CD4-positive, CD25-positive, alpha-beta regulatory T cell (primary cell): ENCODE measurements at places on chromosomes 16 and 17. TPM values are rescaled to one million over a fixed set of nuclear protein-coding genes. Genes with fewer than 3 reads are reported as not detected.

Gene C17orf107
- total RNA-seq: 45.6 TPM

Gene TTLL6
- not detected for total RNA-seq

Gene COPZ2
- total RNA-seq: 0.59 TPM

Gene FKBP10
- total RNA-seq: not detected

Gene NOD2
- total RNA-seq: 11.7 TPM

Gene TPSG1
- total RNA-seq: not detected

Gene MRM1
- total RNA-seq: 3.2 TPM

Gene CCL13
- not detected for total RNA-seq

- H3K4me3 ChIP-seq: no peak overlapping the region
- H3K36me3 ChIP-seq: peaks cover 51% of the 10 kb centered on the region
- no peak overlapping the region for H3K27ac ChIP-seq
- DNase-seq: no peak
- H3K27me3 ChIP-seq: no peaks in the 10 kb centered on the region
- no peaks in the 10 kb centered on the region for H3K4me1 ChIP-seq
Measured at GRCh38 chr16:87330646-87331045, 13.5 kb upstream of the C16orf95 start.

- no peak for DNase-seq
- H3K27me3 ChIP-seq: no peaks in the 10 kb centered on the region
- H3K4me3 ChIP-seq: no peak overlapping the region
- no peak overlapping the region for H3K27ac ChIP-seq
- no peaks in the 10 kb centered on the region for H3K4me1 ChIP-seq
Measured at GRCh38 chr16:15608398-15609285, 34.3 kb downstream of the MARF1 start.

DNA sequence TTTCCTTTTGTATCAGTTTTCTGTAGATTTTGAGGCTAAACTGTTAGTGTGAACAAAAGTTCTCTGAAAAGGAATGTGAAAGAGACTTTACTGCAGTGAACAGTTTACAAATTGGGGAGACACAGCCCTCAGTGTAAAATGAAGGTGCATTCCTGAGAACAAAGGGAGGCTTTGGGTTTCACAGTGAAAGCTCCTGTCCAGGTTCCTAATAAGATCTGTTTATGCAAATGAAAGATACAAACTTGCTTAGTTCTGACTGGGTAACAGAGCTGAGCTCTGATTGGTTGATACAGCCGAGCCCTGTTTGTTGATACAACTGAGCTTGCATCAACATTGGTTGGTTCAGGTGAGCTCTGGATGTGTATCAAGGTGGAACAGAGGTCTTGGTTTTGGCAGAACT, 8.3 kb upstream of the CDRT15 start:
- H3K27ac ChIP-seq: no peak overlapping the region
- H3K4me3 ChIP-seq: no peak overlapping the region
- peaks cover 1% of the 10 kb centered on the region for H3K27me3 ChIP-seq
- no peaks in the 10 kb centered on the region for H3K36me3 ChIP-seq

DNA sequence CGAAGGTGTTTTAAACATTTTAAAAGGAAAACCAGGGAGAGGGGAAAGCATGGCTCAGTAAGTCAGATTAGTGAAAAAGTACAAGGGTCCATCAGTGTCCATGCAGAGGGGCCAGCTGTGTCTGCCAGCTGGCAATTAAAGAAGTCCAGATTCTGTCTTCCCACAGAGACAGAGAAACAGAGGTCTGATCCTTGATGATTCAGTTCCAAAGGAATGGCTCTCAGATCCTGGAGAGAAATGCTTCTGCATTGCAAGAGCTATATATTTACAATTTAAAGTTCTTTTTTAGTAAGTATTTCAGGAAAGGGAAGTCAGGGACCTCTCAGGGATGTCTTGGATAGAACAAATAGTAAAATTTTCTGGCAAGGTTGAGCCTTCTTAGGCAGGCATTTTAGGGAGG, 56.2 kb downstream of the HSD17B2 start:
- H3K27me3 ChIP-seq: peaks cover 2% of the 10 kb centered on the region
- no peak overlapping the region for H3K4me3 ChIP-seq
- DNase-seq: no peak
- H3K27ac ChIP-seq: no peak overlapping the region

DNA sequence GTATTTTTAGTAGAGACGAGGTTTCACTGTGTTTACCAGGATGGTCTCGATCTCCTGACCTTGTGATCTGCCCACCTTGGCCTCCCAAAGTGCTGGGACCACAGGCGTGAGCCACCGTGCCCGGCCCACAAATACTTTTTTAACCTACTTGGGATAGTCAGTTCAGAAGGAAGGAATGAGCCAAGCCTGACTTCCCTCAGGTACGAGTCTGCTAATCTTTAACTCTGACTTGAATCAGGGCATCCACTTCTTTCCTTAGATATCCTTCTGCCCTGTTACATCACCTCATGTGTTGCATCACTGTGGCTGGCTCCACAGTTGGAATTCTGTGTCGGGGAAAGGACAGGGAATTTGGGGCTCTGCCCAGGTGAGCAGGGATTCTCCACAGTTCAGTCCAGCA, 120.8 kb downstream of the MSI2 start:
- H3K4me3 ChIP-seq: no peak overlapping the region
- H3K4me1 ChIP-seq: no peaks in the 10 kb centered on the region
- H3K27me3 ChIP-seq: no peaks in the 10 kb centered on the region
- H3K27ac ChIP-seq: no peak overlapping the region

- H3K4me3 ChIP-seq: no peak overlapping the region
- DNase-seq: no peak
- H3K27ac ChIP-seq: no peak overlapping the region
- peaks cover 1% of the 10 kb centered on the region for H3K27me3 ChIP-seq
Measured at GRCh38 chr17:48550502-48551213, 5.7 kb upstream of the HOXB2 start.

GRCh38 chr17:42720996-42721583, 23.8 kb downstream of the EZH1 start:
- H3K4me3 ChIP-seq: no peak overlapping the region
- peak; percentile 78 for DNase-seq
- H3K27me3 ChIP-seq: no peaks in the 10 kb centered on the region
